Hepatic stellate cell (primary cell): ENCODE measurements at places on chromosomes 11 and 22.

DNA sequence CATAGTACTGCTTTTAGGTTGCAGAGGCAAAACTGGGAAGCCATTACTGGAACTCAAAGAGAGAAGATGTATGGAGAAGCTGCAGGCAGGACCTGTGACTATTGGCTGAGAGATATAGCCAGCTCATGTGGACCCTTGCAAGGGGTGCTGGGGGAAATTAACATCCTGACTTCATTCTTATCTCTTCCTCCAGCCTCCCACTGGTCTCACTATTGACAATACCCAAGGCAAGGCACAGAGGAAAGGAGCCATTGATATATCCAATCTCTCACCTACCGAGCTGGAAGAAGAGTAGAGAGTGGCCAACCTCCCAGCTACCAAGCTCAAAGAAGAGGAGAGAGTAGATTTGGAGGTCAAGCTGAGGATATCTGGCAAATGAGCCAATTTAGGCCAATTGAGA is 36.8 kb upstream of the ZBED5 start:
- DNase-seq = no peak

- no peak for DNase-seq
These were observed 226.4 kb downstream of the ADAMTS15 start for GRCh38 chr11:130674686-130675308.

- DNase-seq = no peak
These were observed 15.8 kb upstream of the OMP start for GRCh38 chr11:77086521-77087472.

DNA sequence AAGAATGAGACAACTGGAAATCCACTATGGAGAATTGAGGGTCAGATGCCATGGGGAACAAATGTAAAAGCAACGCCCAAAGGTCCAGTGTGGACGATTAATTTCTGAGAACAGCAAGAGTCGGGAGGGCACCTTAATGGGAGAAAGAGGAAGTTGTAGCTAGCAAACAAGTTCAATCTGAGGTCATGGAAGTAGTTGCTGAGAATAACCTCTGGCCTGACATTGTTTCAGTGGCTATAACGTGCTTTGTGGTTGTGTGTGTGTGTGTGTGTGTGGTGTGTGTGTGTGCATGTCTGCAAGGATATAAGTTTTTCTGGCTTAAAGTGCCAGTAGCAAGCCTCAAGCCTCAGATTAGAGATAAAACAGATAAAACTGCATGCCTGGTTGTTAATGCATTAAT is 1630.1 kb upstream of the TENM4 start:
- DNase-seq = no peak

- no peak for DNase-seq
These were observed 16.7 kb downstream of the STARD10 start for GRCh38 chr11:72776844-72777754.

- no peak for DNase-seq
These were observed 190.7 kb upstream of the NCAM1 start for GRCh38 chr11:112770487-112770886.

GRCh38 chr11:1010551-1011319 is 25.8 kb downstream of the MUC6 start:
- no peak for DNase-seq

GRCh38 chr11:121615501-121615900 is 162.7 kb upstream of the SORL1-AS1 start:
- peak; percentile 38 for DNase-seq

- no peak for DNase-seq
These were observed 38.2 kb downstream of the CCDC83 start for GRCh38 chr11:85893395-85893794.

DNA sequence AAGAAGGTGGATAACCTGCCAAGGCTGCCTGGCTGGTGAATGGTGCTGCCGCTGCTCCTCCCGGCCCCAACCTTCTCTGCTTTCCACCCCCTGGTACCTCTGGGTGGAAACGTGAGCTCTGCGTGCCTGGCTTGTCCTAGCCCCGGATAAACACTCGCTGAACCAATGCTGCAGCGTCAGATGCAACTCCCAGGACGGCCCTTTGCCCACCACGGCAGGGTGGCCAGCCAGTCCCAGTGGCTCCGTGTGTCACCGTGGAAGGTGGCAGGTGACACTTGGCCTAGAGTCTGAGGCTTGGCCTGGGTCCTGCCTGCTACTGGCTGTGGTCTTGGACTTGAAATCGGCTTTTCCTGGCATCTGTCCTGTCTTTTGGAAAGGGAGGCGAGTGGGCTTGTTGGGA is 47.7 kb downstream of the TPCN2 start:
- DNase-seq = no peak

GRCh38 chr11:123640029-123640428 is 14.4 kb downstream of the SCN3B start:
- DNase-seq = no peak

DNA sequence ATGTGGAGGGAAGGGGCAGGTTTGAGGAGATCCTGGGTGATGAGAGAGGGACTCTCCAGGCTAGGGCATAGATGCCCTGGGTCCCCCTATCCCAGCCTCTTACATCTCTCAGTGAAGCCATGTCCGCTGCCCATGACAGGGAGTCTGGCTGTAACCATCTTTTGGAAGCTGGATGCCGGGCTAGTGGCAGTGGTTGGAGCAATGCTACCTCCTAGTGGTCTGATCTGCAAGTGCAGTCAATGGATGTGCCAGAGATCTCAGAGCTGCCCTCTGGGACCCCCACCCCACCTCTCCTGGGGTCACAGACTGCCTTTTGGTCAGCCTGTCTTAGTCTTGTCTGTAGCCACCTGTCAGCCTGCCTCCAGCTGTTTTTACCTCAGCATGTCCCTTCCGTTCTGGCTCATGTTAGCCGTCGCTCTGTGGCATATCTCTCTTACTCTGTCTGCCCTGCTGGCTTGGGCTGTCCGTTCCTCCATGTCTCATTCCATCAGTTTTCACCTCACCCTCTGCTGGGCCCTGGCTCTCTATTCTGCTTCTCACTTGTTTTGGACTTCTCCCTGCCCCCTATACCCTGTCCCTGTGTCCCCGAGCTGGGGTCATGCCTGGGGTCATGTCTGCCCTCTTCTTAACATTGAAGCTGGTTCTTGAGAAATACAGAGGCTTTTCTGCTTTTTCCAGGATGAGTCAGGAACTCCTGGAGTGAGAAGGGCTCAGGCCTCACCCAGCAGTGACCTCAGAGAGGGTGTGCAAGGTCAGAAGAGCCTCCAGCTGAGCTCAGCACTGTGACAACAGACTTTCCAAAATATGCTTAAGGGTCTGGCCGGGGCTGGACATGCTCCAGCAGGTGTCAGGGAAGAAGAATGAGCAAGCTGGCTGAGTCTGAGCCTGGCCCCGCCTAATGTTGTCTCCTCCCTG is 52.0 kb upstream of the THY1 start:
- peak; percentile 77 for DNase-seq

DNA sequence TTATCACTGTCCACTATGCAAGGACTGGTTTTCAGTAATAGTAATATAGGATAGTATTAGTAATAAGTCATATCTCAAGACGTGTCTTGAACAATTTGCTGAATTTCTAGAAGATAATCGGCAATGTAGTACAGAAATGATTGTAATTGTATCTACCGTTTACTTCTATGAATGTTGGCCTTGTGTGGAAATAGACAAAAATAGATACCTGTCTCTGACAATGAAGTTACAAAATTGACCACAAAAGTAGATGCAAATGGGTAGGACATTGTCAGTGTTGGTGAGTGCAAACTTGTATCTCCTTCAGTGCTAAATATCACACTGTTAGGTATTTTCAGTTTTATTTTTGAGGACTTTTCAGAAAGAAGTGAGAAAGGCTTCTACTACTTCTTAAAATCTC is 43.1 kb downstream of the SVIP start:
- DNase-seq = no peak

DNA sequence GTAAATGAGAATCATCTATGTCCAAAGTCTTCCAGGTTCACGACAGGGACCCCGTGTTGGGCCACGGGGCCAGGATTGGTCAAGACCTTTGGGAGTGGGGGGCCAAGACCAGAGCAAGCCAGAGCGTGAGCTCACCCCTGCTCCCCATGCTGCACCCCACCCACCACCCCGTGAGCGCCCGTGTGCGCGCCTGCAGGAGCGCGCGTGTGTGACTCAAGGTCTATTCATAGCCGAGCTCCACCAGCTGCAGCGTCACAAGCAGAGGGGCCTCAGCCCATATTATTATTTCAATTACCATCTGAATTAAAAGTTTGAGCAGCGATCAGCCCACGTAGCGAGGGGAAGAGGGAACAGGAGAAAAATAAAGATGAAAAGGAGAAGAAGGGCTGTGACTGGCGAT is 5.2 kb downstream of the KCNJ4 start:
- no peak for DNase-seq

DNA sequence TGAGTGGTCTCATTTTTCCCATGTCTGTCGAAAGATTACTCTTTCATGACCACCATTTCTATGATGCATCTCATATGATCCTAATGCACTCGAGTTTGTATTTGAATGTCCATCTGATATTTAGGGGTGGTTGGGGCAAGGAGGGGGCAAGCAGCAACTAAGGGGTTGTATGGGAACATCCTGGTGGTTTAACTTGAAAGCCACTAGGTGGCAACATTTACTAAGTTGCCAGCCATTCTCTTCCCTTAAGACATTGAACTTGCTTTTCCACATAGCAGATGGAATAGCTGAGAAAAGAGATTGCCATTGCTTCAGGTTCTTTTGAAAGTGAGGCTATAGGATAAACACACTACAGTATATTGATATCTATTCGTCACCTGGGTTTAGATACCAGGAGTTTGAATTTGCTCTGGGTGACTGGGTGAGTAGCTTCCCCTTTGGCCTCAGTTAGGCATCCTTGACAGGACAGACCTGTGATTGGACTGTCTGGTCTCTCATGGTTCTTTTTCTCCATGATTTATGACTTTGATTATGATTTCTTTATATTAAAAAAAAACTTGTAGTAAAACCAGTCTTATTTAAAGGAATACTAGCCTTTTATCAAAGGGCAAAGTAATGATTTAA is 32.4 kb downstream of the NF2 start:
- peak; percentile 24 for DNase-seq

GRCh38 chr11:116601814-116602636 is 170.8 kb downstream of the BUD13 start:
- DNase-seq = no peak

GRCh38 chr11:8332196-8332595 is 68.5 kb upstream of the LMO1 start:
- DNase-seq = no peak

- DNase-seq = no peak
These were observed 1.4 kb downstream of the TMEM9B start for GRCh38 chr11:8962841-8963240.

GRCh38 chr22:37229012-37229804 is 14.9 kb downstream of the RAC2 start:
- peak; percentile 88 for DNase-seq

DNA sequence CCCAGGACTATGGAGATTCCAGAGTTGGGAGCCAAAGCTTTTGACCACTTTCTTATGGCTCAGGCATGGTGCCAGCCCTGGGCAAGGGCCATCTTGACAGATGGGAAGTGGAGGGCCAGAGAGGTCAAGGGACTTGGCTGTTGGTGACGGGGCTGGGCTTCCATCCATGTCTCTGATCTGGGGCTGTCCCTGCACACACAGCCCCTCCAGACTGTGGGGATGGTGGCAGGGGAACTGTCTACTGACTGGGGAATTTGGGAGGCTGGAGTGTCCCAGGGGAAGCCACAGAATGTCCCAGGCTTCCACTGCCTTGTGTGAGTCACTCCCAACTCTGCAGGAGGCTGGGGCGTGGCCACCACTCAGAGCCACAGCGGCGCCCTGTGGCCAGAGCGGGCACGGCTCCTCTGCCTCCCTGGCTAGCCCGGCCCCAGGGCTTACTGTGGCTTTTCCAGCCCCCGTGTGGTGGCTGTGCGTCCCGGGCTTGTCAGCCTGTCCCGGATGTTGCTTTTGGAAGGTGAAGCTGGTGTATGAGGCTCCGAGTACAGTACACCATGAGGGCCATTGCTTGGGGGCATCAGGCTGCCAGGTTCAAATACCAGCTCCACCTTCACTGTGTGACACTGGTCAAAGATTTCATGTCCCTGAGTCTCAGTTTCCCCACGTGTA is 19.6 kb downstream of the C22orf23 start:
- DNase-seq = peak; percentile 98

DNA sequence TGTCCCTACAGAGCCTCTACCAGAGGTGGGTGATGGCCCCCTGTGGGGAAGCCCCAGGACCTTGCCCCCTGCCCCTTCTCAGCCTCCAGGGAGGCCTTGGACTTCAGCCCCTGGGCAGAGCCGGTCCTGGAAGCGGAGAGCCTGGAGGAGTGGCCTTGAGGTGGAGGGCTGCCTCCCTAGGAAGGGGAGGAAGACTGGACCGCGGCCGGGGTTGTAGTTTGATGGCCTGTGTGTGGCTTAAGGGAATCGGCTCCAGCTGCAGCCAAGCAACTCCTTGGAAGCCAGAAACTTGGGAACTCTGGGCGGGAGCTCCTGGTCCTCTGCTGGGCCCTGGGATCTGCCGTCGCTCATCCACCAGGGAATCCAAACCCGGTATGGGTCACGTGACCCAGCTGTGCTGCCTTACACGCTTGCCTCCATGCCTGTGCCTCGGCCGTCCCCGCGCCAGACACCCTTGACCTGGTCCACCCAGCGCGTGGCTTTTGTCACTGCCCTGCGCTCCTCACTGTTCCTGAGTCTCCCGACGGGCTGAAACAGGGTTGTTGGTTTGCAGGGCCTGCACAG is 23.5 kb upstream of the ARHGAP8 start:
- DNase-seq = no peak

GRCh38 chr11:65130631-65131416 is 3.5 kb downstream of the SYVN1 start:
- no peak for DNase-seq

GRCh38 chr11:59776210-59777066 is 21.3 kb downstream of the STX3 start:
- peak; percentile 17 for DNase-seq

- no peak for DNase-seq
These were observed 377.3 kb upstream of the CCDC90B start for GRCh38 chr11:83663446-83663845.

- DNase-seq = peak; percentile 43
These were observed 518.7 kb downstream of the NTM start for GRCh38 chr11:131889146-131889577.
